ENCODE measurements at places on chromosomes 2 and 18.
A peak's percentile ranks its signal among the peaks of the same experiment; 100 is the strongest.

DNA sequence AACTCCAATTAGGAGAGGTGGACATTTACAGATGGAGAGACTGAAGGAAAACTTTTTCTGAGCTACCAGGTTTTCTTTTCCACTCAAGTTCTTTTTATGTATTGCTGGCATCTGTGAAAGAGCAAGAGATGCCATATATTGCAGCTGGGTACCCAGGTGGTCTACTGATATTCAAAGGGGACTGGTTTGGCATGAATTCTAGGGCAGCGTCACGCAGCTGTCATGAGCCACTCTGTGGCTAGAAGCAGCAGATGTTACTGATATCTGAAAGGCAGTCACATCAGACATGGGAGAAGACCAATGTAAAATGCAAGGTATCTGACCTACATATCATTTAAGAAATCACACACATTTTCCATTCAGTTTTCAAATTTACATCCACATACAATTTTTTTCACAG, 408.8 kb downstream of the GALNT13 start:
- DNase-seq, result no peak

GRCh38 chr2:54636415-54637139, 86.9 kb upstream of the EML6 start:
- DNase-seq, result no peak

DNA sequence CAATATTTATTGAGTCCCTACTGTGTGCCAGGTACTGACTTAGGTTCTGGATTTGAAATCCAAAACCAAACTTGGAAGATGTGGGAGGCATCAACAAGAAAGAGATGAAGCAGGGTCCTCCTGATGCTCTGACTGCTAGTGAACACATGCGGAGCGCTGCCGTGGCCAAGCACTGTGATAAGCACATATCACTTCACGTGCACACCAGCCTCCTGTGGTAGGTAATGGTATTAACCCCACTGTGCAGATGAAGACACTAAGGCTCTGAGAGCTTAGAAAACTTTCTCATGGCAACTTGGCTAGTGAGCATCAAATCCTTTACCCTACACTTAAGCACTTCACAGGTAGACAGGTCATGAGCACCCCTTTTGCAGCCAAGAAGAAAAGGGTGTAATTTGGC, 216.1 kb downstream of the HAUS1 start:
- no peak for DNase-seq

GRCh38 chr18:61149786-61150185, 183.4 kb upstream of the CDH20 start:
- no peak for DNase-seq

GRCh38 chr2:157793053-157793612, 83.0 kb downstream of the ACVR1 start:
- DNase-seq, result no peak

GRCh38 chr2:25740810-25741381, 67.5 kb upstream of the DTNB start:
- DNase-seq, result no peak

- DNase-seq, result no peak
These were observed 148.6 kb downstream of the MAIP1 start for GRCh38 chr2:200104015-200104414.

GRCh38 chr2:110783196-110783873, 51.0 kb downstream of the ACOXL start:
- DNase-seq, result peak; percentile 58

- no peak for DNase-seq
These were observed 242.9 kb downstream of the ARL6IP6 start for GRCh38 chr2:152961351-152961750.

DNA sequence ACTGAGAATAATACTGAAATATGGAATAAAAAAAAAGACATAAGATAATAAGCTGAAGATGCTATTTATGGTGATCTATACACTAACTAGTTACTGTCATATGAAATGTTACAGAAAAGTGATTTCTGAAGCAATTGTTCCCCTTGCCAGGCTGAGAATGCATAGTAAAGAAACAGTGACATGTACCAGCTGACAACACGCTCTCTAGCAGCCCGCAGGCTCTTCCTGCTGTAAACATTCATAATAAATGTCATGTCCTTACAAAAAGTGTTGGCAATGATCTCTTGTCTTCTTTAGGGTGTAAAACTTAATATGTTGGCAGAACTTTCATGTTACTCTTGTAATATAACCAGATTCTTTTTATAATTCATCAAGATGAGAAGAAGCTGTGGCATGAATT, 1171.3 kb downstream of the DSC3 start:
- no peak for DNase-seq

- DNase-seq, result no peak
These were observed 373 bp downstream of the EIPR1 start for GRCh38 chr2:3377279-3377611.

DNA sequence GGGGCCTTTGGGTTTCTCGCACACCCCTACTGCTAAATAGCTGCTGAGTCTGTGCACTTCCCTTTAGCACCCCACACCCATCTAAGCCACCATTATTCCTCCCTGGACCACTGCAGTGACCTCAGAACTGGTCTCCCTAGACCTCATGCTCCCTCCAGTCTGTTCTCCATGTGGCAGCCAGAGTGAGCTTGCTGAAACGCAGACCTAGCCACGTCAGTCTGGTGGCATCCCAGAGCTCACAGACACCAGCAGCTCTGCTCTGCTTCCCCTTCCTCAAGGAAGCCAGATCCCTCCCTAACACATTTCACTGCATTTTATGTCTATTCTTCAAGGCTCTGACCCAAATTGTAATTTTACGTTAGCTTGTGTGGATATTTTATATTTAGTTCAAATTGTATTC, 144.4 kb downstream of the DYSF start:
- DNase-seq, result no peak
